Left kidney (tissue), 8 donors: ENCODE measurements at places on chromosomes 11 and 22.

DNA sequence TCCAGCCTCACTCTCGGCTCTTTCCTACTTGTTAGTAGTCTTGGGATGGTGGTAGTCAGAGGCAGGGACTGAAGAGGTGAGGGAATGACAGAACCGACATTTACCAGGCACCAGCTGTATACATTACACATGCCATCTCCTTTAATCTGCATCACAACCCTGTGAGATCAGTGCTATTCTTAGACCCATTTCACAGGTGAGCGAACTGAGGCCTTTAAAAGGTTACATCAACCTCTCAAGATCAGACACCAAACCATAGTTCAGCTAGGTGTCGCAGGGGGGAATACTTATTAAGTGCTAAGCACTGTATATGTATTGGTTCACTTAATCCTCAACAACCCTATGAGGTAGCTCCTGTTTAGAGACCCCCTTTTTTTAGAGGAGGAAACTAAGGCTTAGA is 5.6 kb downstream of the PLA2G3 start:
- no peak for DNase-seq

GRCh38 chr22:35685731-35686130 is 31.9 kb upstream of the APOL5 start:
- peak; percentile 44 for DNase-seq

- DNase-seq = no peak
Measured at GRCh38 chr11:101336155-101336554, 206.5 kb upstream of the PGR start.

DNA sequence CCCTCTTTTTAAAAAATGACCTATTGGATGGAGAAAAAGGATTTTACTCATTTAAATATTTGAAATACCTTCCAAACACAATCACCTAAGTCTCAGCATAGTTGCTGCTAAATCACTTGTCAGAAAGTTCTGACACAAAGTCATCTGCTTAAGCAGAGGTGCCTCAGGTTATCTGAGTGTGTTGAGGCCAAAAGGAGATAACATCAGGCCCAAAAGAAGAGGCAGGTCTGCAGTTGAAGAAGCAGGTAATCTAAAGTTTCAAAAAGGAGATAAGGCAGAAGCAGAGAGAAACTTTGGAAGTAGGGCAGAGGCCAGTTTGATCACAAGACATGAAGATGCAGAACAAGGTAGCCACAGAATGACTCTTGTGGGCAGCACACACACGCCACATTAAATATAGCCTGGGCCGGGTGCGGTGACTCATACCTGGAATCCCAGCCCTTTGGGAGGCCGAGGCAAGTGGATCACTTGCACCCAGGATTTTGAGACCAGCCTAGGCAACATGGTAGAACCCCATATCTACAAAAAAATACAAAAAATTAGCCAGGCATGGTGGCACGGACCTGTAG is 175.7 kb upstream of the API5 start:
- no peak for DNase-seq
